ENCODE measurements at places on chromosomes 4 and X. TPM values are rescaled to one million over a fixed set of nuclear protein-coding genes. Genes with fewer than 3 reads are reported as not detected.

The DUSP21 gene
- total RNA-seq, result not detected

The TMEM47 gene
- total RNA-seq, result 24.4 TPM

The GUCY1A1 gene
- total RNA-seq, result 10.5 TPM

The ZNF732 gene
- not detected for total RNA-seq

The AMOT gene
- 14.8 TPM for total RNA-seq

The SRPX2 gene
- total RNA-seq, result 327 TPM

The GLUD2 gene
- total RNA-seq, result 6.7 TPM

The VSIG1 gene
- total RNA-seq, result not detected

The NSUN7 gene
- total RNA-seq, result 1.3 TPM

The XPNPEP2 gene
- 2.4 TPM for total RNA-seq

The CITED1 gene
- total RNA-seq, result 5.0 TPM

The GASK1B gene
- total RNA-seq, result 94.2 TPM

The CT45A3 gene
- total RNA-seq, result not detected

The ARMCX4 gene
- total RNA-seq, result 9.7 TPM

The WNK3 gene
- total RNA-seq, result 2.7 TPM

The AGA gene
- 21.4 TPM for total RNA-seq

The SSX1 gene
- not detected for total RNA-seq

The NIPAL1 gene
- total RNA-seq, result 1.1 TPM

The UCHL1 gene
- total RNA-seq, result 15.3 TPM

The GYPB gene
- not detected for total RNA-seq

The ADRA2C gene
- total RNA-seq, result 3.2 TPM

The NLGN4X gene
- total RNA-seq, result 2.9 TPM

The ATP5ME gene
- 97.7 TPM for total RNA-seq

The VSIG4 gene
- 289 TPM for total RNA-seq

The ATP2B3 gene
- not detected for total RNA-seq

The ADH7 gene
- not detected for total RNA-seq

The IBSP gene
- total RNA-seq, result not detected

The TSPYL2 gene
- total RNA-seq, result 127 TPM

The FUNDC2 gene
- 110 TPM for total RNA-seq

The ABCG2 gene
- 8.0 TPM for total RNA-seq

The CPXCR1 gene
- not detected for total RNA-seq

The ADH1B gene
- total RNA-seq, result 4,408 TPM

The EIF2S3 gene
- total RNA-seq, result 116 TPM

The WDR44 gene
- 16.3 TPM for total RNA-seq

The USP53 gene
- 55.5 TPM for total RNA-seq

The CPE gene
- total RNA-seq, result 102 TPM

The F9 gene
- total RNA-seq, result not detected

The XAGE1A gene
- total RNA-seq, result not detected

The EREG gene
- 1.7 TPM for total RNA-seq

The GNRHR gene
- not detected for total RNA-seq

The ATP7A gene
- 7.3 TPM for total RNA-seq

The NHS gene
- 4.0 TPM for total RNA-seq

The ZNF330 gene
- total RNA-seq, result 48.5 TPM

The CLCN4 gene
- total RNA-seq, result 1.2 TPM

The MTTP gene
- total RNA-seq, result not detected

Data from omental fat pad (tissue), 4 donors.